Activated CD4-positive, alpha-beta T cell treated with anti-CD3 and anti-CD28 coated beads, Interleukin-2, amount 10 ng/mL, durations not matched to agents 7 days and 5 days (primary cell): ENCODE measurements at places on chromosomes 13 and 19. TPM values are rescaled to one million over a fixed set of nuclear protein-coding genes. Genes with fewer than 3 reads are reported as not detected.

DNA sequence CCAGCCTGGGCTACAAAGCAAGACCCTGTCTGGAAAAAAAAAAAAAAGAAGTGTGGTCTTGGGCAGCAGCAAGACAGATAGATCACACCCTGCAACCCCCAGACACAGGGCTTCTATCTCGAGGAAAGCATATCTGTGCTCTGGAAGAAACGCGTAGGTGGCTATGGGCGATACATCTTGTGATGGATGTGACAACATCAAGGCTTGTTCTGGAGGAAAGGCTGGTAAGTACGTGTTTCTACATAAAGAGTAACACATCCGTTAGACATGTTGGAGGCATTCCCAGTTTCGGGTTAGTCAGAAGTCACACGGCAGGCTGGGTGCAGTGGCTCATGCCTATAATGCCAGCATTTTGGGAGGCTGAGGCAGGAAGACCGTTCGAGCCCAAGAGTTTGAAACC, 6.6 kb upstream of the DHDH start:
- H3K4me3 ChIP-seq, result peak overlapping the region; percentile 24
- peak; percentile 11 for DNase-seq
- no peaks in the 10 kb centered on the region for H3K27me3 ChIP-seq
- peaks cover 8% of the 10 kb centered on the region for H3K4me1 ChIP-seq
- H3K27ac ChIP-seq, result no peak overlapping the region
- peaks cover 7% of the 10 kb centered on the region for H3K36me3 ChIP-seq

- no peak overlapping the region for H3K27ac ChIP-seq
- DNase-seq, result no peak
- H3K27me3 ChIP-seq, result peaks cover 12% of the 10 kb centered on the region
- H3K4me3 ChIP-seq, result no peak overlapping the region
- no peaks in the 10 kb centered on the region for H3K36me3 ChIP-seq
- no peaks in the 10 kb centered on the region for H3K4me1 ChIP-seq
These were observed 25.1 kb downstream of the TMEM255B start for GRCh38 chr13:113783966-113784644.

GRCh38 chr13:27401210-27401609, 23.2 kb upstream of the GTF3A start:
- no peak for DNase-seq
- no peaks in the 10 kb centered on the region for H3K27me3 ChIP-seq
- H3K36me3 ChIP-seq, result no peaks in the 10 kb centered on the region
- H3K4me3 ChIP-seq, result no peak overlapping the region
- no peak overlapping the region for H3K27ac ChIP-seq
- peaks cover 10% of the 10 kb centered on the region for H3K4me1 ChIP-seq

DNA sequence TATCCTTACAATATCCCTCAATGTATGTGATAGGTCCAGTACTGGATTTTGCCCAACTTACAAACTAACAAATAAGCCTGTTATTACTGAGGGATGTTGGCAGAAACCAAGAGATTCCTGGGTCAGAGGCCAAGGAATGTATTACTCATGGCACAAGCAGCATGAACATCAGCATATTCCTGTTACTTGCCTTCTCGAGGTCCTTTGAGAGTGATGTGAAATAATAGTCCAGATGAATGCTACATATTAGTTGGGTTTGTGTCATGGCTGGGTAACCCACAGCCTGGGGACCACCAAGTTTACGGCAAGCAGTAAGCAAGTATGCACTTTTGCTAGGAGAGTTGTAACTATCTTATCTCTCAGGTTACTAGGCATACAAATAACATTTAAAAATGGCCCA, 384.5 kb upstream of the GPC6 start:
- H3K27ac ChIP-seq, result no peak overlapping the region
- H3K36me3 ChIP-seq, result no peaks in the 10 kb centered on the region
- no peaks in the 10 kb centered on the region for H3K4me1 ChIP-seq
- H3K4me3 ChIP-seq, result no peak overlapping the region
- no peaks in the 10 kb centered on the region for H3K27me3 ChIP-seq

DNA sequence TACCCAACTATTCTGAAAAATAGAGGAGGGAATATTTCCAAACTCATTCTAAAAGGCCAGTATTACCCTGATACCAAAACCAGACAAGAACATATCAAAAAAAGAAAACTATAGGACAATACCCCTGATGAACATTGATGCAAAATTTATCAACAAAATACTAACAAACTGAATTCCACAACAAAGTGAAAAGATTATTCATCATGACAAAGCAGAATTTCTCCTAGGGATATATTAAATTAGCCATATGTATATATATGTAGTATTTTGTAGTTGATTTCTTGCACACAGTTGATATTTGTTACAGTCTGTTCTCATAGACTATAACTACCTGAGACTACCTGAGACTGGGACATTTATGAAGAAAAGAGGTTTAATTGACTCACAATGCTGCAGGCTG, 495.0 kb upstream of the SPRY2 start:
- no peak for DNase-seq
- H3K27ac ChIP-seq, result no peak overlapping the region
- H3K4me3 ChIP-seq, result no peak overlapping the region
- H3K36me3 ChIP-seq, result no peaks in the 10 kb centered on the region

Gene CYSLTR2
- 3.7 TPM for total RNA-seq

DNA sequence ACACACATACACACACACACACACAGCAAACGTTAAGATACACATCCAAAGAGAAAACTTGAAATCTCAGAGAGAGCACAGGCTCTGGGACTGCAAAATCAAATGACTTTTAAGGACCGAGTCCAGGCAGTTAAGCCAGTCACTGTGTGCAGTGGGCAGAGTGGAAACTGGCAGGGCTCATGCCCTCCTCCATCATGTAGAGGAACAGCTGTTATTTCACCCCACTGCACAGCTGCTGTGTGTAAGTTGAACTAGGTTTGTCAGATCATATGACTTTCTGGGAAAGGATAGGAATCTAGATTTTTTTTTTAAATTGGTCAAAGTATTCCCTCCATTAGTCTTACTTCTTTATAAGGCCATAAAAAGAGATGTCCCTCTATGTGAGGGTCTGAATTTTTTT, 1002.1 kb downstream of the UQCRFS1 start:
- no peaks in the 10 kb centered on the region for H3K36me3 ChIP-seq
- H3K4me1 ChIP-seq, result no peaks in the 10 kb centered on the region
- H3K27ac ChIP-seq, result no peak overlapping the region

GRCh38 chr19:10662384-10663251, 8.5 kb downstream of the ILF3 start:
- H3K27ac ChIP-seq, result no peak overlapping the region
- peaks cover 24% of the 10 kb centered on the region for H3K36me3 ChIP-seq
- peaks cover 41% of the 10 kb centered on the region for H3K4me1 ChIP-seq

Gene CBARP
- total RNA-seq, result not detected

GRCh38 chr13:109651854-109652253, 134.5 kb downstream of the IRS2 start:
- no peak overlapping the region for H3K4me3 ChIP-seq
- no peak overlapping the region for H3K27ac ChIP-seq
- no peaks in the 10 kb centered on the region for H3K4me1 ChIP-seq
- no peak for DNase-seq
- H3K36me3 ChIP-seq, result no peaks in the 10 kb centered on the region
- H3K27me3 ChIP-seq, result peaks cover 6% of the 10 kb centered on the region

Gene ATP4A
- total RNA-seq, result not detected

DNA sequence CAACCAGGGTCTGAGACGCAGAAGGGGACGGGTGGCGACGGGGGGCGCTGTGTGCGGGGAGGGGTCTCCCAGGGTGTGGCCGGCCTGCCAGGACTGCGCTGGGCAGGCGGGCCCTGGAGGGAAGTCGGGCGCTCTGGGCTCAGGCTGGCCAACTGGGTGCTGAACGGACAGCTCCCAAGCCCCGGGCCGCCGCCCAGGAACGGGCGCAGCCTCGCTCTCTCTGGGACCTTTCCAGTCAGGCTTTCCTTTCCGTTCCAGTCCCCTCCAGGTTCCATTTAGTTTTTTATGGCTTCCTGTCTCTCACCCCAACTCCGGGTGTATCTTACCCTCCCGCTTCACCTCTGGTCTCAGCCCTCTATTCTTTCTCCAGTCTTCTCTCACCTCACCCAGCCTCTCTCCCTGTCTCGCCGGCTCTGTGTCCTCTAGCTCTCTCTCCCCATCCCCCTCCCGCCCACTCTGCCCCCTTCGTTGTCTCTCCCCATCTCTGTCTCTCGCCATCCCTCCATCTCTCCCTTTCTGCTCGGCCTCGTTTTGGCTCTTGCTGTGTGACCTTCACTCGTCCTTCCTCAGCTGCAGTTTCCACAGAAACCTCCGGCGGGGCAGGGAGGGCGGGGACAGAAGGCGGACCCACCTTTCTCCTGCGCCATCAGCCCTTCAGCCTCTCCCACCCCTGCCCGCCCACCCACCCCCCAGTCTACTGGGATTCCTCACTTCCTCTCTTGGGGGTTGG, 3.3 kb upstream of the ATP1A3 start:
- H3K4me3 ChIP-seq, result no peak overlapping the region
- peak; percentile 47 for DNase-seq
- no peaks in the 10 kb centered on the region for H3K36me3 ChIP-seq
- H3K27ac ChIP-seq, result no peak overlapping the region
- peaks cover 72% of the 10 kb centered on the region for H3K27me3 ChIP-seq
- H3K4me1 ChIP-seq, result peaks cover 42% of the 10 kb centered on the region

Gene DENND1C
- total RNA-seq, result 104 TPM

Gene TEX101
- not detected for total RNA-seq

- H3K27ac ChIP-seq, result peak overlapping the region; percentile 34
- no peak overlapping the region for H3K4me3 ChIP-seq
- H3K27me3 ChIP-seq, result no peaks in the 10 kb centered on the region
- H3K36me3 ChIP-seq, result peaks cover 70% of the 10 kb centered on the region
- no peak for DNase-seq
- peaks cover 75% of the 10 kb centered on the region for H3K4me1 ChIP-seq
These were observed 14.0 kb downstream of the GPR183 start for GRCh38 chr13:99293178-99293577.

DNA sequence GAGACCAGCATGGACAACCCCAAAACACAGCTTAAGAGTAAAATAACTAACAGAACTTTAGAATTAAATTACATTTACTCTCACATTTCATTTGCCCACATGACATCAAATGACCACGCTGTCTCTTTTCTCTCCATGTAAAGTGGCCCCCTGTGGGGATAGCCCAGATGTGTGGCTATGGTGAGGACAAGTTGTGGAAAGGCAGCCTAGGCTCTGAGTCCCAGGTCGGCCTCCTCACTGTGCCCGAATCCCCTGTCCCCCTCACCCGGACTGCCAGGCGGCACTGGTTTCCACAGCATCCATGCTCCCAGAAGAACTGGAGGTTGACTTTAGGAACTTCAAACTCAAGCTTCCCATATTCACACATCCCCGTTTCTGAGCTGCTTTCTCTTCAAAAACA, 111.8 kb upstream of the UQCRFS1 start:
- H3K27me3 ChIP-seq, result no peaks in the 10 kb centered on the region
- no peak for DNase-seq
- no peaks in the 10 kb centered on the region for H3K4me1 ChIP-seq
- no peaks in the 10 kb centered on the region for H3K36me3 ChIP-seq

Gene CEACAM1
- 22.2 TPM for total RNA-seq

Gene ZNF724
- 13.0 TPM for total RNA-seq

- no peak for DNase-seq
- no peaks in the 10 kb centered on the region for H3K27me3 ChIP-seq
- no peak overlapping the region for H3K4me3 ChIP-seq
These were observed 353.1 kb downstream of the EFNB2 start for GRCh38 chr13:106182404-106182803.

Gene FCAR
- not detected for total RNA-seq

- peaks cover 56% of the 10 kb centered on the region for H3K4me1 ChIP-seq
- peak; percentile 52 for DNase-seq
- H3K4me3 ChIP-seq, result peak overlapping the region; percentile 95
- peak overlapping the region; percentile 97 for H3K27ac ChIP-seq
- peaks cover 20% of the 10 kb centered on the region for H3K36me3 ChIP-seq
These were observed 608 bp downstream of the MYADM start for GRCh38 chr19:53868091-53868891.

DNA sequence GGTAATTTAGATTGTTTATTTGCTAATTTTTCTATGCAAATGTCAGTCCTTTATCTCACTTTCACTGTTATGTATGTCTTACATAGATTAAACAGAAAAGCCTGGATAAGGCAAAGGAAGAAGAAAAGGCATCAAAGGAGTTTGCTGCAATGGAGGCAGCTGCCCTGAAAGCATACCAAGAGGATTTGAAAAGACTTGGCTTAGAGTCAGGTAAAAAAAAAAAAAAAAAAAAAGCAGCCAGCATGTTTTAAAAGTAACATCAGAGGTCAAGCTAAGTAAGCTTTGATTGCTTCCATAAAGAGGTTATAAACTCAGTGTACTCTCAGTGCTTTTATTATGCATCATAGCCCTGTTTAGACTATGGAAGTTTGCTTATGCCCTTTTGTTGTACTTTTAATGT, 3.8 kb downstream of the WBP4 start:
- no peak overlapping the region for H3K27ac ChIP-seq
- H3K4me1 ChIP-seq, result peaks cover 29% of the 10 kb centered on the region
- no peak for DNase-seq
- peaks cover 35% of the 10 kb centered on the region for H3K36me3 ChIP-seq
- H3K4me3 ChIP-seq, result no peak overlapping the region

- no peaks in the 10 kb centered on the region for H3K36me3 ChIP-seq
- H3K4me1 ChIP-seq, result no peaks in the 10 kb centered on the region
- DNase-seq, result no peak
- peaks cover 5% of the 10 kb centered on the region for H3K27me3 ChIP-seq
These were observed 54.5 kb downstream of the RAB20 start for GRCh38 chr13:110506859-110507566.

Gene OR7G3
- total RNA-seq, result not detected

Gene ZNF324B
- 10.3 TPM for total RNA-seq

DNA sequence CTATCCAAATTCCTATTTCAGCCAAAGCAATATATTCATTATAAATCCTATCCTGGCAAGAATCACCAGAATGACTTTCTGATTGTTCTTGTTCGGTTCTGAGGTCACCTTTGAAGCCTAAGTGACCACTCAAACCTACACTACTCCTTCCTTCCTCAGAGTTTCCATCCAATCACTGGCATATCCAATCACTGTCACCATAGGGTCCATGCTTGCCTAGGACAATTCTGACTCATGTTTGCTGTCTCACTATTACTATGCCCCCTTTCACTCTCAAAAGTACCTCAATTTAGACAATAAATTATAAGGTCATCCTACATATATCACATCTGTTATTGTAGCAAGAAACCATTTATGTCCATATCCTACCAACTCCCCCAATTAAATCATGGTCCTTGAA, 58.9 kb downstream of the UBL3 start:
- H3K27me3 ChIP-seq, result no peaks in the 10 kb centered on the region
- no peaks in the 10 kb centered on the region for H3K36me3 ChIP-seq
- peaks cover 6% of the 10 kb centered on the region for H3K4me1 ChIP-seq
- DNase-seq, result no peak
- no peak overlapping the region for H3K4me3 ChIP-seq
- H3K27ac ChIP-seq, result no peak overlapping the region

Gene NLRP11
- not detected for total RNA-seq
